ENCODE measurements at places on chromosomes 1 and 21.

- no peak for DNase-seq
These were observed 142.3 kb downstream of the DNM3 start for GRCh38 chr1:171983584-171983983.

GRCh38 chr1:74652711-74653139 is 20.9 kb downstream of the ERICH3 start:
- DNase-seq, result no peak

GRCh38 chr1:204602111-204602579 is 83.4 kb downstream of the LRRN2 start:
- no peak for DNase-seq

GRCh38 chr1:194709439-194709838 is 1523.0 kb upstream of the B3GALT2 start:
- DNase-seq, result peak; percentile 4

GRCh38 chr21:35358008-35358407 is 308.9 kb upstream of the RUNX1 start:
- DNase-seq, result no peak

DNA sequence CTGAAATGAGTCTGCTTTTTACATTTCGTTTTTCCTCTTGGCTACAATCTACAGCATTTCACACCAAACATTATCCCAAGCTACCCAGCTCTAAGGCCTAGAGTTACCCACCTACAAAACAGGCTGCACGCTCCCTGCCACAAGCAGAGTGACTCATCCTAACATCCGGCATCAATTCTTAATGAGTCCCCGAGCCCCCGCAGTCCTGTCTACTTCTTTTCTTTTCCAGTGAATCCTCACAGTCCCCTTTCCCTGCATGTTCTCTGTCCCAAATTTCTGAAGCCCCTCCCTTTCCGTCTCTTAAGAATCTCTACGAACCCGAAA is 650 bp downstream of the PCNX2 start:
- no peak for DNase-seq

Data from K562 (cell line).